K562 (cell line): ENCODE measurements at places on chromosomes 7 and 10. TPM values are rescaled to one million over a fixed set of nuclear protein-coding genes. Genes with fewer than 3 reads are reported as not detected.

The HOGA1 gene
- polyA plus RNA-seq = not detected in 2 replicates

The SPDYE16 gene
- not detected in 2 replicates for polyA plus RNA-seq

The SLC26A5 gene
- not detected in 2 replicates for polyA plus RNA-seq

The PAPOLB gene
- 0.05 TPM in 1 of 2 replicates, not detected in the other for polyA plus RNA-seq

The NUDT13 gene
- polyA plus RNA-seq = 4.7 and 10.9 TPM in 2 replicates

DNA sequence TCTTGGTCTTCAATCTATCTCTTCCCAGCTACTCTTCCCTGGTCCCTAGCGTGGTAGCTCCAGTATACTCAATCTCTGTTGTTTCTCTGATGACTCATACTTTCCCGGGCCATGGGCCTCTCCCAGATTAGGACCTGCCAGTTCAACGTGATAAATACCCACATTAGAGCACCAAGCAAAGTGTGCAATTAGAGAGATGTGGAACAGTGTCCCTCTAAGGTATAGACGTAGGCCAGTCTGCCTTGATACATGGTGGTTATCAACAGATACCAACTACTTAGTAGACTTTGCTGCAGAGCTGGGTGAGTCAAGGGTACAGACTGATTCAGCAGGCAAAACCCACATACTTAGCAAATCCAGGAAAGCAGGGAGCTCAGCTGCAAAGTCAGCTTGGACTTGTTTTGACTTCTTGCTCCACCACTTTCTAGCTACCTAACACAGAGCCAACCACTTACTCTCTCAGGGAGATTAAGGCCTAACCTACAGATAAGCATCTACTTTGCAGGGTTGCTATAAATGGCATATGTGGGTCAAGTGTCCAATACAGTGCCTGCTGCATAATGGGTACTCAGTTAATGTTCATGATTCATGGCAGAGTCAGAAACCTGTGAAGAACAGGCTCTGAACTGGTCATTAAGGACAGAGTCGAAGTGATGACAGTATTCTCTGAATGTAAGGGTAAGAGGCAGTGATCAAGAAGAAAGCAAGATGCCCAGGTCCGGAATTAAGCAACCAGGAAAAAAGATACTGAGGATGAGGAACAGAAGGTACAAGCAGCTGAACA, 176.1 kb downstream of the CHN2 start:
- no peaks in the 10 kb centered on the region for H3K36me3 ChIP-seq
- H3K27ac ChIP-seq = no peak overlapping the region
- no peak for DNase-seq

DNA sequence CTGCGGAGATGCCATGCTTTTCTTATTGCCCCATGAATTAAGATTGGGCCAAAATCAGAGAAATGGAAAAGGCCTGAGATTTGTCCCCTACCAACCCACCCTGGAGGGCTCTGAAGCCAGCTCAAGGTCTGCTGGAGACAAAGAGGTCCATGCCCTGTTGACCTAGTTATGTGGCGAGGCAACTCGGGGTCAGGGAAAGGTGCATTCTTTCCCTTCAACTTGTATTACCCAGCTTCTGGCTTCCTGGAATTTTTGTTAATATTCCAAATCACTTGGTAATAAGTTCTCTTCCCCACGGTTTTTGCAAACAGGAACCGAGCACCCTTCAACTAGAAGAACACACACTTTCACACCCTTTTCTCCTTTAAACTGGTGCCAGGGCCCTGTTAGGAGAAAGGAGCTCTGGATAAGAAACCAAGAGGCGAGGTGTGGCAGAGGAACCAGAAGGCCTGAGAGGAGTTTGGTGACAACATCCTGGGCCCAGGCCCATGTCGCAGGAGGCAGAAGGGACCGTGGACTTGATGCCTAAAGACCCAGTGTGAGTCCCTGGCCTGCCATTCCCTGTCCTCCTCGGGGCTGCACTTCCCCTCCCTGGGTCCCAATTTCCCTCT, 12.5 kb upstream of the SFRP5 start:
- H3K27me3 ChIP-seq = no peaks in the 10 kb centered on the region
- no peak overlapping the region for H3K27ac ChIP-seq
- no peaks in the 10 kb centered on the region for H3K36me3 ChIP-seq
- H3K4me3 ChIP-seq = no peak overlapping the region

- no peak for DNase-seq
- no peaks in the 10 kb centered on the region for H3K36me3 ChIP-seq
- H3K4me3 ChIP-seq = no peak overlapping the region
These were observed 1158.5 kb upstream of the C7orf33 start for GRCh38 chr7:147432079-147432478.

DNA sequence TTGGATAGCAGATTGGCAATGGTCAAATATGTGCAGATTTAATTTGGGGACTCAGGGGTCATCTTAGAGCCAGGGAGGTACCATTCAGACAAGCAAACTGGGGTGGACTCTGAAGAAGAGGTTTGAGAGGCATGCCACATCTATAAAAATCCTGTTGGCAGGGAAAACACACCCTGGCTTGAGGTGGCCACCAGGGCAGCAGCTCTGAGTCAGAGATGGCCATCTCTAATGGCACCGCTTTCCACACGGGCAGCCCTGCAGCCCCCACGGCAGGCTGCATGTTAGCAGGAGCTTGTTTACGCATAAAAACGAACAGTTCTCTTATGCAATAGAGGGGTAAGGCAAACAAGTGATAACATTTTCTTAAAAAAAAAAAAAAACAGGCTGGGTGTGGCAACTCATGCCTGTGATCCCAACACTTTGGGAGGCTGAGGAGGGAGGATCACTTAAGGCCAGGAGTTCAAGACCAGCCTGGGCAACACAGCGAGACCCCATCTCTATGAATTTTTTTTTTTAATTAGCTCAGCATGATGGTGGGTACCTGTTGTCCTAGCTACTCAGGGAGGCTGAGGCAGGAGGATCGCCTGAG, 14.9 kb downstream of the DLG5 start:
- no peaks in the 10 kb centered on the region for H3K36me3 ChIP-seq
- DNase-seq = peak; percentile 62
- H3K4me1 ChIP-seq = peaks cover 43% of the 10 kb centered on the region
- no peaks in the 10 kb centered on the region for H3K27me3 ChIP-seq

- no peak overlapping the region for H3K4me3 ChIP-seq
- no peak overlapping the region for H3K27ac ChIP-seq
- no peaks in the 10 kb centered on the region for H3K36me3 ChIP-seq
These were observed 119.1 kb upstream of the KMT2E start for GRCh38 chr7:104894726-104895521.

DNA sequence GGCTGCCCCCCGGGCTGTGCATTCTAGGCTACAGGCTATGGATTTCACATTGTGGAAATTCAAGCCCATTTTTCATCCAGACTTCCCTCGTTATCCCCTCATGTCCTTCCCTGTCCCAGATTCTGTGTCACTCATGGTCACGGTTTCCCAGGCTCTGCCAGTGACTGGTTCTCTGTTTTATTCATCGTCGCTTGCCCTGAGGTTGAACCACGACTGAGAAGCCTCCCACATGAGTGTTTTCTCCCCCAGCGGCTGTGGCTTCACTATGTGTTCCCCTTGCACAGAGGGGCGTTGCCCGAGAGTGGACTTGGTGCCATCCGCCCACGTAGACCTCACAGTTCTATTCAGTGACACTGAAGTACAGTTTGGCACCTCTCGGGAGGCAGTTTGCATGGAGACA, 14.0 kb downstream of the NOM1 start:
- DNase-seq = no peak
- no peak overlapping the region for H3K4me3 ChIP-seq
- no peaks in the 10 kb centered on the region for H3K4me1 ChIP-seq
- no peak overlapping the region for H3K27ac ChIP-seq
- H3K36me3 ChIP-seq = peaks cover 96% of the 10 kb centered on the region

GRCh38 chr10:31959461-31960173, 31.0 kb upstream of the ARHGAP12 start:
- no peak overlapping the region for H3K4me3 ChIP-seq
- H3K27me3 ChIP-seq = no peaks in the 10 kb centered on the region
- peaks cover 26% of the 10 kb centered on the region for H3K4me1 ChIP-seq
- no peak overlapping the region for H3K27ac ChIP-seq
- H3K36me3 ChIP-seq = no peaks in the 10 kb centered on the region
- DNase-seq = no peak

DNA sequence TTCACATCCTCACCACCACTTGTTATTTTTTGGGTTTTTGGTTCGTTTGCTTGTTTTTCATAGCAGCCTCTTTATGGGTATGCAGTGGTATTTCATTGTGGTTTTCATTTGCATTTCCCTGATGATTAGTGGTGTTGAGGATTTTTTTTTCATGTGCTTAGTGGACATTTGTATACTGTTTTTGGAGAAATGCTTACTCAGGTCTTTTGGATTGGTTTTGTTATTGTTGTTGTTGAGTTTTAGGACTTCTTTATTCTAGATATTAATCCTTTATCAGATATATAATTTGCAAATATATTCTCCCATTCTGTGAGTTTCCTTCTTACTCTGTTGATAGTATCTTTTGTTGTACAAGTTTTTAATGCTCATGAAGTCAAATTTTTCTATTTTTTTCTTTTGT, 42.8 kb downstream of the GAD2 start:
- H3K27me3 ChIP-seq = peaks cover 8% of the 10 kb centered on the region; the same call in 1 of the 2 replicates
- no peak overlapping the region for H3K4me3 ChIP-seq
- no peak overlapping the region for H3K27ac ChIP-seq
- H3K36me3 ChIP-seq = no peaks in the 10 kb centered on the region

DNA sequence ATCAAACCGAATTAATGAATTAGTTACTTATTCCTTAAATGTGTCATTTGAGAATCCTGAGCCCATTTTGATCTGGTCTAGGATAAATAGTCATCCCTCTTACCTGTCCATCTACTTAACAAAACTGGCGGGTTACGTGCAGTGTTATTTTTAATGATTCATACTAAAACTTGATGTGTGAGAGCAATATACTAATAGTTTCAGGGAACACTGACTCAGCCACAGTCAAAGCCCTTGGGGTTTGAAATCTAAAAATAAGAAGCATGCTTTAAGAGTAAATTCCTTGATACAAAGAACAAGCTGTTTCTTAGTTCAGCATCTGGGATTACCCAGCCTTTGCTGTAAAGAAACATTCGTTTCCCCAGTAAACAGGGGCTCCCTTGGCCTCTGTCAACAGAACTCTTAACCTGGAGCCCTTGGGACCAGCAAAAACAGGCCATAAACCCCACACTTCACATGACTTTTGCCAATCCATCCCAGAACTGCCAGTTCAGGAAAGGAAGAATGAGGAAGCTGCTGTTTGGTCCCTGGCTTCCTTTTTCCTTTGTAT, 370.6 kb upstream of the IGFBP3 start:
- H3K36me3 ChIP-seq = no peaks in the 10 kb centered on the region
- DNase-seq = no peak
- H3K27me3 ChIP-seq = no peaks in the 10 kb centered on the region
- no peak overlapping the region for H3K4me3 ChIP-seq
- H3K4me1 ChIP-seq = no peaks in the 10 kb centered on the region

- no peaks in the 10 kb centered on the region for H3K4me1 ChIP-seq
- H3K36me3 ChIP-seq = no peaks in the 10 kb centered on the region
- no peaks in the 10 kb centered on the region for H3K27me3 ChIP-seq
- DNase-seq = no peak
These were observed 57.6 kb downstream of the SNX10 start for GRCh38 chr7:26349005-26349915.

DNA sequence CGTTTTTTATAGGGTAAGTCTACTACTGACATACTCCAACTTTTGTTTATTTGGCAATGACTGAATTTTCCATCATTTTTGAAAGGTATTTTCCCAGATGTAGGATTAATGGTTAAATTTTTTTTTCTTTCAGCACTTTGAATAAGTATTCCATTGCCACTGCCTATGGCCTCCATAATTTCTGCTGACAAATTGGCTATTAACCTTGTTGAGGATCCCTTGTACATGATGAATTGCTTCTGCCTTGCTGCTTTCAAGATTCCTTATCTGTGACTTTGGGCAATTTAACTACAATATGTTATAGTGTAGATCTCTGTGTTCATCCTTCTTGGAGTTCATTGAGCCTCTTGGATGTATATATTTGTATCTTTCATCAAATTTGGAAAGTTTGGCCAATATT, 21.6 kb upstream of the VWDE start:
- no peak overlapping the region for H3K4me3 ChIP-seq
- H3K4me1 ChIP-seq = no peaks in the 10 kb centered on the region
- no peak overlapping the region for H3K27ac ChIP-seq
- no peaks in the 10 kb centered on the region for H3K36me3 ChIP-seq

- no peaks in the 10 kb centered on the region for H3K36me3 ChIP-seq
- H3K27me3 ChIP-seq = no peaks in the 10 kb centered on the region
- no peak for DNase-seq
- no peaks in the 10 kb centered on the region; the same call in 1 of the 3 replicates for H3K4me1 ChIP-seq
- H3K4me3 ChIP-seq = no peak overlapping the region
- no peak overlapping the region for H3K27ac ChIP-seq
These were observed 24.4 kb downstream of the SKIDA1 start for GRCh38 chr10:21501091-21501490.

DNA sequence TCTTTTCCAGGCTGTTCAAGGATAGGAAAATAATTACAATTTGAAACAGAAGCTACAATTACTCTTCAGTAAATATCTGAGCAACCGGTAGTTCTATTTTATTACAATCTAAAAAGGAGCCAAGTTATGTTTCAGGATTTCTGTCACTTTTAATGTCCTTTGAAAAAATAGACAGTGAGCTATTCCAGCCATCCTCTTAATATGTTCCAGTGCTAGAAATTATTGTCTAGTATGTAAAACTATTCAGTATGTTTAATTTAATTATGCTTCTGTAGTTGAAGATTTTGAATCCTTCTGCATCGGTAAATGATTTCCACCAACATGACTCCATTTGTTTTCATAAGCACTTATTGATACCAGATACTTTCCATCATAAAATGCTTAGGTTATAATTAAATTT, 129.6 kb upstream of the SEMA3D start:
- no peaks in the 10 kb centered on the region for H3K4me1 ChIP-seq
- H3K4me3 ChIP-seq = no peak overlapping the region
- no peaks in the 10 kb centered on the region for H3K36me3 ChIP-seq
- no peaks in the 10 kb centered on the region for H3K27me3 ChIP-seq

DNA sequence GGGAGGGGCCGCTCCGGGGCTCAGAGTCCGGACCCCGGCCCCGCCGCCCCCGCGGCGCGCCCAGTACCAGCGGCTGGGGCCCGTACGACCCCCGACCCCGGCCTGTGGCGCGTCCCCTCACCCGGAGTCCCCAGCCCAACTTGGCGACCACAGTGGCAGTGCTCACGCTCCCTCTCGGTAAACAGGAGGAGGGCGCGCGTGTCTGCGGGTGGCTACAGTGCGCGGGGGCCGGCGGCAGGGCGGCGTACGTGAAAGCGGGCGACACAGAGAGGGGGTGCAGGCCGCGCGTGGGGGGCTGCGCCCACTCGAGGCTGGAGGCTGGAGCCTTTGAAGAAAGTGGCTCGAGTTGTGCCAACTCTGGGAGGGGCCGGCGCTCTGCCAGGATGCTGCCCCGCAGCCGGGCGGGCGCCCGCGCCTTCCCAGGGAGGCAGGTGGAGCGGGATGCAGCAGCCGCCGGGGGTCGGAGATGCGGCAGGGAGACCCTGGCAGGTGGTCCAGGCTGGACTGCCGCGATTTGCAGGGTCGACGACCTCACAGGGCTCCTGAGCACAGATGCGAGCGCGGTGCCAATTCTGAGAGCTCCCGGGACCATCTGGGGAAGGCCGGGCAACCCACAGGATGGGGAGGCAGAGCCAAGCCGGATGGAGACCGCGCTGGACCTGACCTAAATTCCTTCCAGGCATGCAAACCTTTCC, 655 bp downstream of the PTPRE start:
- H3K4me1 ChIP-seq = peaks cover 5% of the 10 kb centered on the region; the same call in 1 of the 2 replicates
- no peaks in the 10 kb centered on the region; the same call in 1 of the 2 replicates for H3K27me3 ChIP-seq
- H3K27ac ChIP-seq = no peak overlapping the region
- H3K36me3 ChIP-seq = no peaks in the 10 kb centered on the region
